Activated T-cell treated with anti-CD3 and anti-CD28 coated beads, Interleukin-2, amount 50 U/mL, for 1 hour (primary cell): ENCODE measurements at places on chromosomes 7 and 10.

DNA sequence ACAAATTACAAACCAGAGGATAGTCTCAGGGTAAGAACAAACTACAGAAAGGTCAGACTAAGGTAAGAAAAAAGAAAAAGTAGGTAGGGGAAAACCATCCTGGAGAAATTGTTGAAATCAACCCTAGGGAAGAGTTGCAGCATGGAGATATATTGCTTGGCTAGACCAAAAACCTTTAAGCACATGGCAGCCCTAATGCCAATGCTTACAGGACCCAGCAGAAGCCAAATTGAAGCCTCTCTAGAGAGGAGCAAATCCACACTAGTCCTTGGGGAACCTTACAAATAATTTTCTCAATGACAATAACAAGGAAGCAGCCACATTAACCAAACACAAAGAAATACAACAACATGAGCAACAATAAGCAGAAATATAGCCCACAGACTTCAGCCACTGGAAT lies 81.9 kb downstream of the CNOT4 start:
- DNase-seq, result no peak

DNA sequence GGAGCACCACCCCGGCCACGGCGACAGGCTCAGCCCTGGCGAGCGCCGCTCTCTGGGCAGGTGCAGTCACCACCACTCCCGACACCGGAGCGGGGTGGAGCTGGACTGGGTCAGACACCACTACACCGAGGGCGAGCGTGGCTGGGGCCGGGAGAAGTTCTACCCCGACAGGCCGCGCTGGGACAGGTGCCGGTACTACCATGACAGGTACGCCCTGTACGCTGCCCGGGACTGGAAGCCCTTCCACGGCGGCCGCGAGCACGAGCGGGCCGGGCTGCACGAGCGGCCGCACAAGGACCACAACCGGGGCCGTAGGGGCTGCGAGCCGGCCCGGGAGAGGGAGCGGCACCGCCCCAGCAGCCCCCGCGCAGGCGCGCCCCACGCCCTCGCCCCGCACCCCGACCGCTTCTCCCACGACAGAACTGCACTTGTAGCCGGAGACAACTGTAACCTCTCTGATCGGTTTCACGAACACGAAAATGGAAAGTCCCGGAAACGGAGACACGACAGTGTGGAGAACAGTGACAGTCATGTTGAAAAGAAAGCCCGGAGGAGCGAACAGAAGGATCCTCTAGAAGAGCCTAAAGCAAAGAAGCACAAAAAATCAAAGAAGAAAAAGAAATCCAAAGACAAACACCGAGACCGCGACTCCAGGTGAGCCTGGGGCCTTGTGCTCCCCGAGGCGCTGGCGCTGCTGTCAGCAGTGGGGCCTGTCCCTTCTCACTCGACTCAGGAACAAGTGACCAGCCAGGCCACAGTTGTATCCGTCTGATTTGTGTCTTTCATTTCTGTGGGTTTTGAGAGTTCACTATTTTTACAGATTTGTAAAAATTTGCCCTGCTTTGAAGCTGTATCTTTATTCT lies 117.7 kb downstream of the CYTH3 start:
- DNase-seq, result no peak

DNA sequence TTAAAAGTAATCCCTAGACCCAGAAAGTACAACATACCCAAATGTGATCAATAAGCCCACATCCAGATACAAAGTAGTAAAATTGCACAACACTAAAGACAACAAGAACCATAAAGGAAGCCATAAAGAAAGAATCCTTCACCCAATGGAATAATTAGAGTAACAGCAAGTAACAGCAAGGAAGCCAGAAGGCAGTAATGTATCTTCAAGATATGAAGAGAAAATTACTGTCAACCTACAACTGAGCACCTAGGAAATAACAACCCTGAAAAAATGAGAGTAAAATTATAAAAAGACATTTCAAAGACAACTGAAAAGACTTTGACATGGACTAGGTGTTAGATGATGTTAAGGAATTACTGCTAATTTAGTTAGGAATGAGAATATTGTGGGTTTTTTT lies 60.5 kb downstream of the CNOT4 start:
- no peak for DNase-seq

DNA sequence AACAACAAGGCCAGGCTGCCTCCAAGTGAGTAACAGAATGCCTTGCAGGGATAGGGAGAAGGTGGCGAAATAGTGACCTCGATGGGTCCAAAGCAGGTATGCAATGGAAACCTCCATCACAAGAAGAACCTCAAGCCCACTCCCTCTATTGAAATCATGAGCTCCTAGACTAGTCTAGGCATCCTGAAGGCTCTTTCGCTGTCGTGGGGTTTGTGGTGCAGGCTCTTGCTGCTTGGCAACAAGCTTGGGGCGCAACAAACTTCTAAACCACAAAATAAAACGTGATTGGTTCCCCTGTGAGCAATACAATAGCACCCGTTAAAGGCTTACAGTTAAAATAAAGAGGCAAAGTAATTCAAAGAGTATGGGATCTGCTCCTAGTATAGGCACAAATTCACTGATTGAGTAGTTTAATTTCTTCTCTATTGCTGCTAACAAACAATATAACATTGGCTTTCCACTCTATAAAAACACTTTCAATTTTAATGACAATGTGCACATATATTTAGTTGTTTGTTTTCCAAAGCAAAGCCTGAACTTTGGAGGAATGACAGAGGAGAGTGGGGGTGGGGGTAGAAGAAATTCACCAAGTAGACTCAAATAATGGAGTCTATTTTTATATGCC lies 64.1 kb downstream of the C10orf67 start:
- DNase-seq, result no peak

DNA sequence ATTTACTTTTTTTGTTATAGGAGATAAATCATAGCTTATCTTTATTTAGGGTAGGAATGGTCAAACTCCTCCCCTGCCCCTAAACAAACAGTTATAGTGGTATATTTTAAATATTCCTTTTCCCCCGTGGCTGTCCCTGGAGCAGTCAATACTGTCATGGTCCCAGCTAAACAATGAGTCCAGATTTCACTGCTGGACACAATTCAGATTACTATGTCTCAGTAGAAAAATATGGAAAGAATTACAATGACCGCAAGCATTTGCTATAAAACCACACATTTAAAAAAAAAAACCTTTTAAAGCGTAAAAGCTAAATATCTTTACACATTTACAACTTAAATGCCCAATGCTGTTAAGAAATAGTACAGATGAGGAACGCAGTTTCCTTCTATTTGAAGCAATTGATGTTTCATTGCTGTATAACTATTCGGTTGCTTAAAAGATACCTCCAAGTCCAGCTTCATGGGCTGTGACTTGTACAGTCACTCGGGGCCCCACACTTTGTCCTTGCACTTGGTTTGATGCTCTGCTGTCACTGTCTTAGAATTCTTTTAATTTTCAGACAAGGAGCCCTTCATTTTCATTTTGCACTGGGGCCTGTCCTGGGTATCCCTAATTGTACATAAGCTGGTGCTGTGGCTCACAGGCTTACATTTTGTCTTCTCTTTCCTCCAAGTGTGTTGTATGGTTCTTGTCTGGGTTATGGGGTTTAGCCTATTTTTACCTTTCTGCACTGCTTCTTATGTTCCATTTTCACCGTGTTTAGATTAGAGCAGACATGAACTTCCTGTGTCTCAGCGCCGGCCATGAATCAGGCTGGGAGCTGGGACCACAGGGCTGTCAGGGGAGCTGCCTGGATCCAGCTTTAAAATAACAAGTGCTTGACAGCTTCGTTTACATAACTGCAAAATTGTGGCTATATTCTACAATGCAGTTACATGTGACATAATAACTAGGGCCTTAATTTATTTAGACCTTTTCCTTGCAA lies 530.2 kb upstream of the FZD8 start:
- DNase-seq, result no peak

DNA sequence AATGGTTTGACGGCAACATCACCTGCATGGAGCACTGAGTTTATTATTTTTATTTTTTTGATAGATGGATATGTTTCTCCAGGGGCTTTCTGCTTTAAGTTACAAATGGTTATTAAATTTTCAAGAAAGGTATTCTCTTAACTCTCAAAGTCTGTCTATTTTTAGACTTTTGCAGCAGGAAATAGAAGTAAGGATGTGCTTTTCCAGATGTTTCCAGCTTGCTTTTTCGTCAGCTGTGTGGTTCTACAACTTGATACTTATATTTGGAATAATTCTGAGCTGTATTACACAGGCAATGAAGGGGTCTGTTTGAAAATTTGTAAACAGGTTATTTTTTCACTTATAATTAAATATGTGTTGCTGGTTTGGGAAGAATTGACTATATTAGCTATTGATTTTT lies 69.0 kb downstream of the CACNB2 start:
- DNase-seq, result no peak
